Activated T-cell treated with anti-CD3 and anti-CD28 coated beads for 48 hours (primary cell): ENCODE measurements at places on chromosomes 5 and 9.

- DNase-seq: no peak
Measured at GRCh38 chr5:92320446-92320845, 937.3 kb upstream of the ARRDC3 start.

GRCh38 chr5:134463991-134464760, 52.5 kb upstream of the CDKN2AIPNL start:
- DNase-seq: no peak

GRCh38 chr9:13292782-13293181, 13.3 kb upstream of the MPDZ start:
- no peak for DNase-seq

GRCh38 chr5:145689235-145689634, 145.9 kb downstream of the PRELID2 start:
- no peak for DNase-seq
